ENCODE measurements at places on chromosomes 13 and 19. TPM values are rescaled to one million over a fixed set of nuclear protein-coding genes. Genes with fewer than 3 reads are reported as not detected.
A peak's percentile ranks its signal among the peaks of the same experiment; 100 is the strongest.

- DNase-seq = no peak
Measured at GRCh38 chr13:106197496-106197895, 338.0 kb downstream of the EFNB2 start.

- DNase-seq = no peak
Measured at GRCh38 chr19:45117167-45117594, 24.2 kb downstream of the PPP1R37 start.

The MISP3 gene
- total RNA-seq = 50.0 TPM

- no peak for DNase-seq
Measured at GRCh38 chr13:23918208-23918607, 20.9 kb upstream of the C1QTNF9B start.

- no peak for DNase-seq
Measured at GRCh38 chr19:18612772-18613588, at the start of gene TMEM59L. TSS of gene TMEM59L (plus strand) at chr19:18612870. CDS start at chr19:18612959, 89 bp downstream.

- no peak for DNase-seq
Measured at GRCh38 chr19:49530708-49531107, 2.9 kb downstream of the RCN3 start.

The CEACAM3 gene
- 2.8 TPM for total RNA-seq

DNA sequence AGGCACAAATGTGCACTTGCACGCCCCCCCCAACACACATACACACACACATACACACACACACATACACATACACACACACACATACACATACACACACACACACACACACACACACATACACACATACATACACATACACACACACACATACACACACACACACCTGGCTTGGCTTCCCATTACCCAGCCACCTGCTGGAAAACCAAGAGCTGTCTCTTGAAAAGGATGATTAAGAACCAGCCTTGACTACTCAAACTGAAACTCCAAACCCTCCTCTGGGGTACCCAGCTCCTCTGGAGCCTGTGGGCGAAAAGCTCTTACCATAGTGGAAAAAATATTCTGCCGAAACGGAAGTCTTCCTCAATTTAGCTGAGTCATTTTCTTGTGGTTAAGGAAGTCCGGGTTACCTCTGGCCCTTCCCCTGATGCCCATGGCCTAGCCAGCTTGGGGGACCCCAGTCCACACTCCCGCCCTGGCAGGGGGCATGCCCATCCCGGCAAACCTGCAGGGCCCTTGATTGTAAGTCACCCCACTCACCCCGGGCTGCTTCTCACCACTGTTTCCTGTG is 21.9 kb downstream of the CEBPA start:
- DNase-seq = no peak

DNA sequence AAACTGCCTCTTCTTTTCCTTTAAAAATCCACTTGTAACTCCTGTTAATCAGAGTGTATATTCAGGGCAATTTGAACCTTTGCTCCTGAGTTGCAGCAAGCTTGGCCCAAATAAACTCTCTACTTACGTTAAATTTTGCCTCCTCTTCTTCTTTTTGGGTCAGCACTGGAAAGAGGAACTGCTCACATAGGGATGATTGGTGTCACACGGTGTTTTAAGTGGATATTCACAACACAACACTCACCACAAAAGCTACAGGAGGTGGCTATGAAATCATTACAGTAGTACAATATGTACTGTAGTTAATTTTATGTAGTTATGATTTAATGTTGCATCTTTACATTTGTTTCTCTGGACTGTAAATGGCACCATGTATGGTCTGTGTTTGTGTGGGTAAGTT is 96.8 kb upstream of the DOCK9 start:
- no peak for DNase-seq

The TFDP1 gene
- 60.3 TPM for total RNA-seq

- peak; percentile 17 for DNase-seq
Measured at GRCh38 chr13:79079351-79079839, 326.7 kb downstream of the RBM26 start.

The WDR88 gene
- not detected for total RNA-seq

DNA sequence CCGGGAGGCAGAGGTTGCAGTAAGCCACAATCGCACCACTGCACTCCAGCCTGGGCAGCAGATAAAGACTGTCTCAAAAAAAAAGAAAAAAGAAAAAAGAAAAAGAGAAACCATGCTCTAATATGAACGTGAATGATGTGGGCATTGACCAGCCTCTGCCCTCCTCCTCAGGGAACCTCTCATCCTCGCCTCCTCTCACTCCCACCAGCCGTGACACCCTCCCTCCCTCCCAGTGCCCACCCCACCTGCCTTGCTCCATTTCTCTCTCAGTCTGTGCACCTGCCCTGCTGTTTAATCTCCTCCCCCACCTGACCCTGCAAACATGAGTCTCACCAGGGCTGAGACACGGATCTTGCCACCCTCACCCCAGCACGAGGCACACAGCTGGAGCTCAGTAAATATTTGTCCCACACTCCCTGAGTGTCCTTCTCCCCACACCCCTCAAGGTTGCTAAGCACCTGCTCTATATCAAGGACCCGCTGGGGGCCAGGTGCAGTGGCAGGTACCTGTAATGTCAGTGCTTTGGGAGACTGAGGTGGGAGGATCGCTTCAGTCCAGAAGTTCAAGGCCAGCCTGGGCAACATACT is 7.5 kb upstream of the BCAT2 start:
- DNase-seq = peak; percentile 70

GRCh38 chr13:75610466-75610865 is 25.7 kb upstream of the LMO7 start:
- DNase-seq = no peak

DNA sequence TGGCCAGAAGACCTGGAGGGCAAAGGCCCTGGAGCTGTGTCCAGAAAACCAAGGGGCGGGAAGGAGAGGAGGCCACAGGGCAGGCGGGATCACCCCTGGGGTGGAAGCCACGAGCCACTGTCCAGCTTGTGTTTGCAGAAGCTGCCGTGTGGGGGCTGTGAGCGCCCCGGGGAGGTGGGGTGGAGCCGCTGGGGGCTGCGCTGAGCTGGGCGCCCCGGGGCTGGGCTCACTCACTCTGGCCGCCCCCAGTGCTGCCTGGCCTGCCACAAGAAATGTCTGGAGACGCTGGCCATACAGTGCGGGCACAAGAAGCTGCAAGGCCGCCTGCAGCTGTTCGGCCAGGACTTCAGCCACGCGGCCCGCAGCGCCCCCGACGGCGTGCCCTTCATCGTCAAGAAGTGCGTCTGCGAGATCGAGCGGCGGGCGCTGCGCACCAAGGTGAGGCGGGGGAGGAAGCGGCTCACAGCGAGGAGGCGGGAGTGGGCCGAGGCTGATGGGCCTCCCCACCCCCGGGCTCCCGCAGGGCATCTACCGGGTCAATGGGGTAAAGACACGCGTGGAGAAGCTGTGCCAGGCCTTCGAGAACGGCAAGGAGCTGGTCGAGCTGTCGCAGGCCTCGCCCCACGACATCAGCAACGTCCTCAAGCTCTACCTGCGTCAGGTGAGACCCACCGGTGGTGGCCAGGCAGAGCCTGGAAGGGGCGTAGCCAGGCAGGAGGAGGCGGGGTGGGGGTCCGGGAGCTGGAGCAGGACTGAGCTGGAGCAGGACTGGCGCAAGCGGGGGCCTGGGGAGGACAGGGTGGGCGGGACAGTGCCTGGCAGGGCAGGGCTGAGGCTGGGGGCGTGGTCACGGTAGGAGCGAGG is 13.6 kb downstream of the POLR2E start:
- no peak for DNase-seq

DNA sequence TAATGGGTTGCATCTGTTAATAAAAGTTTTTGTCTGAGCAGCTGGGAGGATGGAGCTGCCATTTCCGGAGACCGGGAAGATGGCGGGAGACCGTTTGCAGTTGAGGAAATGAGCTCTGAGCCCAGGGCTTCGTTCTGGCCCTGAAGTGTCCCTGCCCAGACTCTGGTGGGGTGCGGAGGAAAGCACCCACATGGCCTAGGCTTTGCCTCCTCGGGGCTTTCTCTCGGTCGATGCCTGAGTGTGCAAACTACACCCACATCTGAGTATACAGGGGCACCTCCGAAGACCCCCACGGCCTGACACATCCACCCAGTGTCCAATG is 15.6 kb upstream of the NANOS3 start:
- DNase-seq = no peak

DNA sequence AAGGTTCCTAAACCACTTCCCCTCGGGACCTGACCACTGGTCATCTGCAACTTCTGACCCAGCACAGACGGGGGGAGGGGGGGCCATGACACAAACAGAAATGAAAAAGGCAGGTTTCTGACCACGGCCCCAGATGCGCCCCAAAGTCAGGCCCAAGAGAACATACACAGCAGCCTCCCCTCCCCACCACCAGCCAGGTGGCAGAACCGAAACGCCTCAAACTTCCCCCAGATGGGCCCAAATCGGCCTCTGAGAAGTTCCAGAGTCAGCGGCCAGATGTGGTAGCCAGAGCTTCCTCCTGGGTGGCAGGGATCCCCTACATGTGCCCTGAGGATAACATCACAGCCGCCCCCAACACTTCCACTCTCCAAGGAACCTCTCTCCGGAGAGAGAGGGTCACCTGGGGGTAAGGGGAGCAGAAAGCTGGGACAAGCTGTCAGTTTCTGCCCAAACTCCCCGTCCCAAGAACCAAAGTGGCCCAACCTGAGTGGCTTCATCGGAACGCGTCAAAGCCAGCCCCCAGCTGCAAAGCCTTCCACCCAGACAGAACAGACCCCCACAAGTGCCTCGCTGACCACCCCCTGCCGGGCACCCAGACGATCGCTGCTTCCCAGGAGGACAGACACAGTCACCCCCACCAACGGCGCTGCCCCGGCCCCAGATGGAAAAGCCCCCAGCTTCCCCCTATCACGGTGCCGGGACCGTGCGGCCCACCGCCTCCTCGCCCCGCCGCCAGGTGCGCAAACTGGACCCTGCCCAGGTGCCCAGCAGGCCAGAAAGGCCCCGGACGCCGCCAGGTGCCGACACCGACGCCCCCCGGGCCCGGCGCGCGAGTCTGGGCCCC is 800 bp downstream of the ELL start:
- DNase-seq = peak; percentile 61

GRCh38 chr13:26071691-26072090 is 19.9 kb upstream of the SHISA2 start:
- no peak for DNase-seq

- no peak for DNase-seq
Measured at GRCh38 chr13:20177049-20177831, 15.5 kb downstream of the GJB2 start.

DNA sequence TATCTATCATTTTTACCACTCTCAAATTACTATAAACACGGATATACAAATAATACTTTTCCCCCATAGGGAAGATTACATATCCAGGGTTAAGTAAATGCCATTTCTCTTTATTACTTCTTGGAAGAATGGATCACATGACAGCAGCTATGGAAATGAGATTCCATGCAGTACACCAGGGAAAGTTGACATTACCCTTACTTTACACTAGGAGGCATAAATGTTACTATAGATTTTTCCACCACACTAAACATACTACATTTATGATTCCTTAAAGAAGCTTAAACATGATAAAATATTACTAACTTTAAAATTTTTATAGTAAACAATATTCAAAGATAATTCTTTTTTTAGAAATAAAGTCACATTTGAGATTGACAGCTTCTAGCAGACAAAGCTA is 611.4 kb downstream of the PCDH9 start:
- no peak for DNase-seq

GRCh38 chr13:41700790-41701310 is 243.5 kb downstream of the RGCC start:
- no peak for DNase-seq

DNA sequence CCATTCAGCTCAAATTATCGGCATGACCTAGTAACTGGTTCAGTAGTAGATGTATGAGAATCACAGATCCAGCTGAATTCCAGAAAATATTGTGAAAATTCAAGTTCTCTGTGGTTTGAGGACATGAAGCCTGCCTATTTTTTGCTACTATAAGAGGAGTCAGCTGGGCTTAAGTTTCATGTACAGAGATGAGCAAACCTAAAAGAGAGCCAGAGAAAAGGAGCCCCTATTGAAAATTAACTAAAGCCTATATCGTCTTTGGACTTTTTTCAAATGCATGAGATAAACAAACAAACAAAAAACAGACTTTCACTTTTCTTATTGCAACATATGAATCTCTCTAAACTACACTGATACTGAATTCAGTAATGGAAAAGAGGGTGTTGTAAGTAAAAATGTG is 106.8 kb upstream of the SPRY2 start:
- no peak for DNase-seq

DNA sequence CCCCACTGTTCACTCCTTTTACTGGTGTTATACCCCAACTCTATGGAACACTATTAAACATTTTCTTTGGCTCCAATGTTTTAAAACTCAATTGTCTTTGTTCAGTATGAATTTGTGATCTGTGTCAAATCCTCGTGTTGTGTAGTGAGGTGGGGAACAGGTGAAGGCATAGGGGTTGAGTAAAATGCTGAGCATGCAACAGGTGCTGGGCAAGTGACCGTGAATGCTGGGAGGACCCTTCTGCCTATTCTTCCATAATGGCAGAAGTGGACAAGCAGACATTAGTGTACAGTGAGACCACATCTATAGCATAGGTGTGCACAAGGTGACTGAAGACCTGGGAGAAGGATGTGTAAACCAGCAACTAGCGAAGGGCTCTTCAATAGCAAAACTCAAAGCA is 1188.0 kb downstream of the UQCRFS1 start:
- no peak for DNase-seq

Measured in colonic mucosa (tissue), 4 donors.